CD4-positive, alpha-beta memory T cell (primary cell): ENCODE measurements at places on chromosomes 5 and 9.

- no peak overlapping the region for H3K4me3 ChIP-seq
- no peak overlapping the region for H3K27ac ChIP-seq
- no peaks in the 10 kb centered on the region for H3K27me3 ChIP-seq
Observed at GRCh38 chr9:129223551-129224208, 45.6 kb upstream of the IER5L start.

GRCh38 chr9:124054582-124055227 is 43.1 kb downstream of the LHX2 start:
- H3K4me3 ChIP-seq, result no peak overlapping the region
- no peaks in the 10 kb centered on the region for H3K36me3 ChIP-seq
- peaks cover 6% of the 10 kb centered on the region for H3K27me3 ChIP-seq
- DNase-seq, result no peak
- no peak overlapping the region for H3K27ac ChIP-seq
- H3K4me1 ChIP-seq, result no peaks in the 10 kb centered on the region

DNA sequence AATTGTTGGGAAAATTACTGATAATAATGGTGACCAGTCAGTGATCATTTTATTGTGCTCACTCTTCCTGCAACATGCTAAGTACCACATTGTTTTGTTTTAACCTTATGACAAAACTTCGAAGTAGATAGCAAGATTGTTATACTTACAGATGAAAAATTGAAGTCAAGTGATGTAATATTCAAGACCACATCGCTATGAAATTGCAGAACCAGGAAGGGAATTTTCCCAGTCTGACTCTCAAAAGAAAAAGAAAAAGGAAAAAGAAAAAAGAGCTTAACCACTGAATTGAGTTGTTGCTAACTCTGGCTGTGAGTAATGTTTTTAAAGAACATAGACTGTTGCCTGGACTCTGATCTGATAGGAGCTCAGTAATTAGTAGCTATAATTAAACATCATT is 170.6 kb upstream of the HAPLN1 start:
- H3K4me3 ChIP-seq, result no peak overlapping the region
- no peak overlapping the region for H3K27ac ChIP-seq
- H3K27me3 ChIP-seq, result no peaks in the 10 kb centered on the region
- no peaks in the 10 kb centered on the region for H3K36me3 ChIP-seq

- no peak overlapping the region for H3K27ac ChIP-seq
- no peaks in the 10 kb centered on the region for H3K36me3 ChIP-seq
- no peak for DNase-seq
- no peaks in the 10 kb centered on the region for H3K4me1 ChIP-seq
Observed at GRCh38 chr5:59763541-59763940, 130.0 kb downstream of the PDE4D start.
